ENCODE measurements at places on chromosomes 2 and 18.

DNA sequence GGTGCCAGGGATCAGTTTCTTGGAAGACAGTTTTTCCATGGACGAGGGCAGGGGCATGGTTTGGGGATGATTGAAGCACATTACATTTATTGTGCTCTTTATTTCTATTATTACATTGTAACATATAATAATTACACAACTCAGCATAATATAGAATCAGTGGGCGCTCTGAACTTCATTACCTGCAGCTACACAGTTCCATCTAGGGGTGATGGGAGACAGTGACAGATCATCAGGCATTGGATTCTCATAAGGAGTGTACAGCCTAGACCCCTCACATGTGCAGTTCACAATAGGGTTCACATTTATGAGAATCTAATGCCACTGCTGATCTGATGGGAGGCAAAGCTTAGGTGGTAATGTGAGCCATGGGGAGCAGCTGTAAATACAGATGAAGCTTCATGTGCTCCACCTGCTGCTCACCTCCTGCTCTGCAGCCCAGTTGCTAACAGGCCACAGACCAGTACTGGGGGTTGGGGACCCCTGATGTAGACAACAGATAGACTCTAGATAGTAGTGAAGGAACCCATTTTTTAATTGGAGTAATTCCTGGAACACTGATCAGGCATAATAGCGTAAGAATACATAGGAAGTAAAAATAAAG, 41.5 kb upstream of the MC4R start:
- H3K4me3 ChIP-seq, result no peak overlapping the region
- DNase-seq, result peak; percentile 70

DNA sequence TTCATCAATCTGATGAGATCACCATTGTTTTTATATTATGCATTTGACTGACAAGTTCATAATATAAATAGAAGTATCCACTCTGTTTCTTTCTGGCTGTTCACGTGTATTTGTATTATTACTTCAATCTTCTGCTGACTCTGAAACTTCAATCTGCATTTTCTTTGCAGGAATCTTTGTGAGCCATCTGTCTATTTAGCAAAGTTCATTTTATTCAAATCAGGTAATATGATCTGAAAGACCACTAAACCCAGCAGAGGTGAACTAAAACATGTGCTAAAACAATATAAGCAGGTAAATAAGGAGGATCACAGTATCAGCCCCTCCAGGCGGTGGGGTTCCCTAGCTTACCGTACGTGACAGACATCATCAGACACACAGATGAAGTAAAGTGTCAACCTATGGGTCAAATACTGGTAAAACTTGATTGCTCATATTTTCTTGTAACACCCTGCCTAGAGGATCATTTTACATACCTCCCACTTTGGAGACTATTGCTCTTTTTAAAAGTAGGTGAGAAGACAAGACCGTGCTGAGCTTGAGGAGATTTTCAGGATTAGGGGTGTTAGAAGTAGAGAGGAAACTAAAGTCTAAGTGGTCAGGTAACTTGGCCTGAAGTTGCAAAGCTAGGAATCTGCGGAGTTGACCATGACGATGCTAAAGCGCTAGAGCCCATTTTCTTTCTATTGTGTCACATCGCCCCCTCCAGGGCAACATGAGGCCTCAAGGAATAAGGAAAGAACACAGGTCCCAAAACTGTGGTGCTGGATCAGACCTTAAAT, 9.0 kb downstream of the DTNB start:
- H3K27ac ChIP-seq, result no peak overlapping the region
- no peaks in the 10 kb centered on the region for H3K36me3 ChIP-seq
- H3K4me1 ChIP-seq, result peaks cover 16% of the 10 kb centered on the region
- no peaks in the 10 kb centered on the region for H3K27me3 ChIP-seq
- peak; percentile 95 for DNase-seq

GRCh38 chr2:96895032-96895745, 25.3 kb upstream of the SEMA4C start:
- no peak overlapping the region for H3K4me3 ChIP-seq
- no peaks in the 10 kb centered on the region for H3K36me3 ChIP-seq
- no peak for DNase-seq
- peaks cover 10% of the 10 kb centered on the region for H3K4me1 ChIP-seq
- H3K27ac ChIP-seq, result no peak overlapping the region

GRCh38 chr18:4433717-4434116, 21.4 kb downstream of the DLGAP1 start:
- no peak overlapping the region for H3K4me3 ChIP-seq
- H3K36me3 ChIP-seq, result no peaks in the 10 kb centered on the region
- no peak overlapping the region for H3K27ac ChIP-seq
- H3K27me3 ChIP-seq, result no peaks in the 10 kb centered on the region

- H3K27me3 ChIP-seq, result no peaks in the 10 kb centered on the region
- no peak overlapping the region for H3K27ac ChIP-seq
- H3K36me3 ChIP-seq, result peaks cover 86% of the 10 kb centered on the region
Measured at GRCh38 chr2:200856806-200857205, 7.7 kb downstream of the CLK1 start.

DNA sequence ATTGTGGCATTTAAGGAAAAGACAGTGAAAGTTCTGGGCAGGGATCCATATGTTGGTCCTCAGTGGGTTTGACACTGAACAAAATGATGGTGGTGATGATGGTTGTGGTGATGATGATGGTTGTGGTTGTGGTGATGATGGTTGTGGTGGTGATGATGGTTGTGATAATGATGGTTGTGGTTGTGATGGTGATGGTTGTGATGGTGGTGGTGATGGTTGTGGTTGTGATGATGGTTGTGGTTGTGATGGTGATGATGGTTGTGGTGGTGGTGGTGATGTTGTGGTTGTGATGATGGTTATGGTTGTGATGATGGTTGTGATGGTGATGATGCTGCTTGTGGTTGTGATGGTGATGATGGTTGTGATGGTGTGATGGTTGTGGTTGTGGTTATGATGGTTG, 308.7 kb downstream of the AGAP1 start:
- no peak overlapping the region for H3K27ac ChIP-seq
- no peak for DNase-seq
- H3K4me3 ChIP-seq, result no peak overlapping the region
- peaks cover 6% of the 10 kb centered on the region for H3K4me1 ChIP-seq
- no peaks in the 10 kb centered on the region for H3K36me3 ChIP-seq

DNA sequence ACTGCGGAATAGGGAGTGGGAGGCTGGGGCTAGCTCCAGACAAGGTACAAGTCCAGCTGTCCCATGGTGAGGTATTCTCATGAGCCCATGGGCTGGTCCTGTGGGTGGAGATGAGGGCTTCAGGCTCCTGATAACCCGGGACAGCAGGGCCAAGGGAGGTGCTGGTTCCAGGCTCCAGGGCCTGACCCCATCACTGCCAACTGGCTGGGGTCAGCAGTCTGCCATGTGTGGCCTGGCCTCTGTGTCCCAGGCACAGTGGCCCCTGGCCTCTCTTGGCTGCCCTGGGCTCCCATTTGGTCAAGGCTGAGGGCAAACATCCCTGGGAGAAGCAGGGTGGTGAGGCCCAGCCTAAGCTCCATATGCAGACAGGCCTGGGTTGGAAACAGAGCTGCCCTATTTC, 966 bp upstream of the OXER1 start:
- no peaks in the 10 kb centered on the region for H3K36me3 ChIP-seq
- H3K4me1 ChIP-seq, result no peaks in the 10 kb centered on the region
- DNase-seq, result no peak
- H3K27me3 ChIP-seq, result no peaks in the 10 kb centered on the region
- H3K27ac ChIP-seq, result no peak overlapping the region

- DNase-seq, result no peak
- H3K27me3 ChIP-seq, result no peaks in the 10 kb centered on the region
- no peak overlapping the region for H3K27ac ChIP-seq
- no peaks in the 10 kb centered on the region for H3K36me3 ChIP-seq
Measured at GRCh38 chr2:17790536-17790935, 25.7 kb upstream of the MSGN1 start.

DNA sequence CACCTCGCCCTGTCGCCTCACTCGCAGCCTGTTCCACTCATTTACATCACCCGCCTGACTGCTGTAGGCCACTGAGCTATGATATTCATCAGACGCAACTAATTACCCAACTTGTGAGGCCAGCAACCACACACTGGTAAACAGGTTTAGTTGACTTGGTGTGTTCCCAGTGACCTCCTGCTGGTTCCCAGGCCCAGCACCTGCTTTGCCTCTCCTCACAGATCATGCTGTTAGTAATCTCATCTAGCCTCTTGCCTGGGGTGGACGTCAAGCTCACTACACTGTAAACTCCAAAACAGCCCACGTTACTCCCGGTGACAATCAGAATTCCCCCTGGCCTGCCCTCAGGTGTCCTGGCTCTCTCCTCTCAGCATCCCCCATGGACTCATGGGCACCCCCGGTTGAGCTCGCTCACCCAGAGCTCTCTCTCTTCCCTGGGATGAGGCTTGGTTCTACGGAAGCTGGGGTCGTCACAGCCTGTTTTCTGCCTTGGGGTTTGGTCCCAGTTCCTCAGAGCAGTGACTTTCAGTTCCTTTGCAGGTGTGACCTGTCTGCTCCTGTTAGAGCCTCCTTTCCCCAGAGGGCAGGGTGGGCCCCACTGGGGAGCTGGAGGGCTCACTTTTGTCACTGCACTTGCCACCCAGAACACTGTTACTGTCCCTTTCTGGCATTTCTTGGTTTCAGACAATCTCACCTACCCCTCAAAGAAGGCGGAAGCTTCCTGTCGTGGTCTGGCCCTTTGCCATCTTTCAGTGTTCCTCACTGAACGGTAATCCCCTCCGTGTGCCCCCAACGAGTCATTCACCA, 40.3 kb downstream of the INPP5D start:
- H3K4me3 ChIP-seq, result no peak overlapping the region
- no peak for DNase-seq
- no peak overlapping the region for H3K27ac ChIP-seq
- H3K4me1 ChIP-seq, result no peaks in the 10 kb centered on the region

- no peaks in the 10 kb centered on the region for H3K36me3 ChIP-seq
- DNase-seq, result peak; percentile 77
- H3K4me1 ChIP-seq, result 0 out of 2 replicates have a peak, but pooled peaks cover 3% of the 10 kb centered on the region
- no peaks in the 10 kb centered on the region for H3K27me3 ChIP-seq
- no peak overlapping the region for H3K4me3 ChIP-seq
Measured at GRCh38 chr18:58496937-58497336, 132.0 kb downstream of the ALPK2 start.

- H3K27me3 ChIP-seq, result no peaks in the 10 kb centered on the region
- no peaks in the 10 kb centered on the region for H3K36me3 ChIP-seq
- H3K27ac ChIP-seq, result no peak overlapping the region
- H3K4me3 ChIP-seq, result no peak overlapping the region
- DNase-seq, result no peak
- 0 out of 2 replicates have a peak, but pooled peaks cover 4% of the 10 kb centered on the region for H3K4me1 ChIP-seq
Measured at GRCh38 chr2:221304916-221305315, 267.2 kb downstream of the EPHA4 start.

GRCh38 chr2:148586522-148587128, 57.9 kb upstream of the EPC2 start:
- peak; percentile 25 for DNase-seq
- H3K27me3 ChIP-seq, result no peaks in the 10 kb centered on the region
- H3K36me3 ChIP-seq, result no peaks in the 10 kb centered on the region
- H3K4me1 ChIP-seq, result peaks cover 13% of the 10 kb centered on the region
- no peak overlapping the region for H3K4me3 ChIP-seq
- no peak overlapping the region for H3K27ac ChIP-seq

GRCh38 chr18:32968248-32968647, 195.4 kb upstream of the KLHL14 start:
- H3K27ac ChIP-seq, result no peak overlapping the region
- H3K4me3 ChIP-seq, result no peak overlapping the region
- no peak for DNase-seq
- H3K36me3 ChIP-seq, result no peaks in the 10 kb centered on the region
- H3K4me1 ChIP-seq, result no peaks in the 10 kb centered on the region

GRCh38 chr2:58699411-58699810, 458.3 kb upstream of the FANCL start:
- H3K27ac ChIP-seq, result no peak overlapping the region
- H3K4me3 ChIP-seq, result no peak overlapping the region
- no peaks in the 10 kb centered on the region for H3K4me1 ChIP-seq
- DNase-seq, result peak; percentile 28
- no peaks in the 10 kb centered on the region for H3K36me3 ChIP-seq

GRCh38 chr2:170651624-170652325, 63.4 kb upstream of the SP5 start:
- H3K4me3 ChIP-seq, result no peak overlapping the region
- DNase-seq, result no peak
- H3K4me1 ChIP-seq, result peaks cover 15% of the 10 kb centered on the region
- no peaks in the 10 kb centered on the region for H3K36me3 ChIP-seq

DNA sequence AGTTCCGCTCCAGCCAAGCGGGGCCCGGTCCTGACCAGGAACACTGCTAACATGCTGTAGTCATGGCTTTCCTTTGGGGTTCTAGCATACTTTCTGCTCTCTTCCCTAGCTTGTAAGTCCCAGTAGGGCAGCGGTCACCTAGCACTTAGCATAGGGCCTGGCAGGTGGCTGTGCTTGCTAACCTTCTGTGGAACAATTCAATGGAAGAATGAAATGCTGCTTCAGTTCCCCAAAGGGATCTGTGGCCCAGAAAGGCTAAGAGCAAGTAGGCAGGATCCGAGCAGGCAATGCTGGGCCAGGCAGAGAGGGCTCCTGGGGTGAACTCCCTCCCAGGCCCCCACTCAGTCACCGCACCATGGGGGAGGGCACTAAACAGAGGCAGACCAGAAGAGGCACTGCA, 266.8 kb downstream of the CELF4 start:
- no peaks in the 10 kb centered on the region for H3K36me3 ChIP-seq
- no peaks in the 10 kb centered on the region for H3K27me3 ChIP-seq
- H3K4me1 ChIP-seq, result no peaks in the 10 kb centered on the region
- H3K27ac ChIP-seq, result no peak overlapping the region
- no peak for DNase-seq

DNA sequence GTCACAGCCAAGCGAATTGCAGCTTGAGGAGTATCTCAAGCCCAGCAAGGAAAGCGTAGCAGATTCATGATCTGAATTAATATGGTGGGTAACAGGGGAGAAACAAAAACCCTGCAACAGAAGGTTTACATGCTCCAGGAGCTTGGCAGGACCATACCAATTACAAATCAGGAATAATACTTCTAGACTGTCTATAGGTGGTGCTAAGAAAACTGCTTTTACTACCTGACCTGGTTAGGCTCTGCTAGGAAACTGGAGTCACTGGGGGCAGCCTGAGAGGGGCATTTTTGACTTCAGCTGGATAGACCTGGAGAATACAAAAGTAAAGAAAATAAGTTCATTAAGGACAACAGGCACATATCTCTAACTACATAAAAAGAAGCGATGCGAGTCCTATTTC, 24.6 kb upstream of the SPOPL start:
- no peak overlapping the region for H3K27ac ChIP-seq
- H3K36me3 ChIP-seq, result no peaks in the 10 kb centered on the region
- H3K27me3 ChIP-seq, result no peaks in the 10 kb centered on the region
- no peak overlapping the region for H3K4me3 ChIP-seq

- DNase-seq, result no peak
- H3K27ac ChIP-seq, result no peak overlapping the region
- H3K27me3 ChIP-seq, result no peaks in the 10 kb centered on the region
- H3K4me1 ChIP-seq, result no peaks in the 10 kb centered on the region
- H3K36me3 ChIP-seq, result no peaks in the 10 kb centered on the region
Measured at GRCh38 chr2:142642650-142643049, 234.8 kb upstream of the KYNU start.

DNA sequence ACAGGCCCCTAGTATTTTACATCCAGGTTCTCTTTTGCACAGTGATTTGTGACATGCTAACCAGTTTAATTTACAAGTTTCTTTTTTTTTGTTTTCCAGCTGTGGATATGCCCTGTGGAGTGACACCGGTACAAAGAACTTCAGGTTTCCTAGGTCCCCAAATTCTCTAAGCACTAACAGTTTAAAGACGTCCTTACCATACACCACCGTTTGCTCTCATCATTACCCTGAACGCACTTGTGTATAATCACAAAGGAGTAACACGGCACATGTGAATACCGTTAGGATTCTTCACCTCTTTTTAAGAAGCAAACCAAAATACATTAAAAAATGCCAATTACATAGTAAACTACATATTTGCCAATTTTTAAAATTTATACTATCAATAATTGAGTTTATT, 853 bp downstream of the LANCL1 start:
- peak overlapping the region; percentile 63 for H3K4me3 ChIP-seq
- DNase-seq, result no peak
- H3K27me3 ChIP-seq, result no peaks in the 10 kb centered on the region
- peaks cover 16% of the 10 kb centered on the region for H3K4me1 ChIP-seq
- no peak overlapping the region for H3K27ac ChIP-seq
